ENCODE measurements at places on chromosomes 16 and 17.
A peak's percentile ranks its signal among the peaks of the same experiment; 100 is the strongest.

DNA sequence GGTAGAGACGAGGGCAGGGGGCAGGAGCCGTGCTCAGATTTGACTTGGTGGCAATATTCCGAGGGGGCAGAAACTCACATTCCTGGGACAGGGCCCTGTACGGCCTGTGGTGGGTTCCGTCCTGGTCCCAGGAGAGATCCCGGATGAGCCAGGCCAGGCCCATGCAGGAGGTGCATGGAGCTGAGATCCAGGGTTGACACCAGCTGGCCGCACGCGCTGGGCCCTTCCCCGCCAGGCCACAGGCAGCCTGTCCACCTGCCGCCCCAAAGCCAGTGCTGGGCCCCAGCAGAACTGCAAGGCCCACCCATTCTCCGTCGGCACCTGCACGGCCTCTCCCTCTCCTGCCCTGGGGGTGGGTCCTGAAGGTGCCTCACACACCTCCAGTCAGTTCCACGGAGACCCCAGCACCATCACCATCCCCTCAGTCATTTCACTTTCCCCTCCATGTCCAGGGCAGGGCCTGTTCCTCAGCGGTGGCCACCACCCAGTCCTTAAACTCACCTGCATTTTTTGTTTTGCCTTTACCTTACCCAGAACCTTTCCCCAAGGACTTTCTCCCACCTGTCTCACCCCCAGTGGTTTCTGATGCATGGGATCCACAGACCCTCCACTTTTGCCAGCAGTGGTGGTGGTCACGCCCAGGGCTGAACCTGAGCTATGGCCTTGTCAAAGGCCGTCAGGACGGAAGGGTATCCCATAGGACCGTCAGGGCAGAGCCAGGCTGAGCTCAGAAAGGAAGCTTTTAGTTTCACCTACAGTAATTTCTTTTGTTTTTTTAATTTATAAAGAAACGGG lies 25.1 kb upstream of the CDH15 start:
- no peak for DNase-seq

- DNase-seq, result no peak
Measured at GRCh38 chr16:83031524-83031923, 404.8 kb downstream of the CDH13 start.

GRCh38 chr16:77599793-77600415 lies 122.4 kb upstream of the NUDT7 start:
- DNase-seq, result no peak

DNA sequence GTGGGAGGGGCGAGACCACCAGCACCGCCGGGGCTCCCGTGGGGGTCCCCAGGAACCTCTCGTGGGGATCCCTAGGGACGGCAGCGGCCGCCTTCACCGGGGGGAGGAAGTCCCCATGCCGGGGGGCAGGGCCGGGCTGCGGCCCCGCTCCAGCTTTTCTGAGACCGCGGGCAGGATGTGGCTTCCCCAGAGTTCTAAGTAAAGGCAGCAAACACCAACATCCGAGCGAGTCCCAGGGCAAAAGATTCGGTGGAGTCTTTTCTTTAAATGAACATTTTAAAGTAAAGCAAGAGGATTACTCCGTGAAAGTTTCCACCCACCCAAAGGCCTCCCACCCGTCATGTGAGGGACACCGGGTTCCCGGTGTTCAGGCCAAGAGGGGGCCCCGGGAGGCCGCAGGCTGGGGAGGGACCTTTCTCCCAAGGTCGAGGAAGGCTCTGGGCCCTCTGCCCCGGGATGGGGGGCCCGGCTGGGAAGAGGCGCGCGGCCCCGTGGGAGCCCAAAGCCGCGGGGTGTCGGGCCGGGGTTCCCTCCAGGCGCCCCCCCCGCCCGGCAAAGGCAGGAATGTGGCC lies 137.2 kb upstream of the RPH3AL start:
- no peak for DNase-seq

- no peak for DNase-seq
Measured at GRCh38 chr16:57009643-57010170, 20.4 kb downstream of the NLRC5 start.

DNA sequence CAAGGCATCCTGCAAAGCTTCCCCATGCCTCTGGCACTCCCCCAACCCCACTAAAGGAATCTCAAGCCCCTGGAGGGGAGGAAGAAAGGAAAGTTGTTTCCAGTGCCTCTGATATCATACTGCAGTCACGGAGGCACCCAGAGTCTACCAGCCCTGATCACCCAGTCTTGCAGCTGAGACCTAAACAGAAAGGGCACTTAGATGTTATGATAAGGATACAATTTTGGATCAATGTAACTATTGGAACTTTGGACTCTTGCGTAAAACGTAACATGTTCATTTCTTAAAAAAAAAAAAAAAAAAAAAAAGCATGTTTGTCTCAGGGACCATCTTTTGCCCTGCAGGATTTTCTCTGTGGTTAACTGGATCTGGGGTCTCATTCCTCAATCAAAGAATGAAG lies 52.4 kb upstream of the COX10 start:
- DNase-seq, result peak; percentile 12

DNA sequence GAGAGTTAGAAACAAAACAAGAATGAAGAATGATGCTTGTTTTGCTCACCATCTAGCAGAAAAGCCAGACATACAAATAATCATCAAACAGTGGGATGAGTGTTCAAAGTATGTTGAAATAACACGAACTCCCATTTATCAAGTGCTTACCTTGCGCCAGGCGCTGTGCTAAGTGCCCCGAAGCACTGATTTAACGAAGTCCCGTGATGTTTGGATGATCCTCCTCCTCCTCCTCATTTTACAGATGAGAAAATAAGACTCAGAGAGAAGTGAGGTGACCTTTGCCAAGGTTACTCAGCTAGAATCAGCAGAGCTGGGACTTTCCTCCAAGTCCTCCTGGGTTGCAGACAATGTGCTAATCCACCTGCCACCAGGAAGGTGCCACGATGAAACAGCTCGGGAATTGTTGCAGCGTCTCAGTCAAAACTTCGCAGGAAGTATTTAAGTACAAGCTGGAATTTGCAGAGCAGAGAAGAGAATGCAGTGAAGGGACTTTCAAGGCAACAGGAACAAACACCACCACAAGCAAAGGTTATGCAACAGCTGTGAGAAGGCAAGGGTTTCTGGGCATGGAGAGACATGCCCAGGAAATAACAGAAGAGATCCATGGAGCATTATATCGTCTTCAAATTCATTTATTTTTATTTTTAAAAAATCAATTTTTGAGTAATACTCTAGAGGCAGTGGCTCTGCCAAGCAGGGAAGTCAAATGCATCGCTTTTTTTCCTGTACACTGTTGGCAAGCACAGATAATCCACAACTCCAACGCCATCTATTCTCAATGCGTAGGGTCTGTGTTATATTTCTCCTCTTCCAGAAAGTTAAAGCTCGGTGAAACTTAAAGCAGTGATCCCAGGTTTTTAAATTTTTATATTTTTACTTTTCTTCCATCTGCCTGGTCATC lies 11.1 kb downstream of the PRCD start:
- DNase-seq, result no peak

DNA sequence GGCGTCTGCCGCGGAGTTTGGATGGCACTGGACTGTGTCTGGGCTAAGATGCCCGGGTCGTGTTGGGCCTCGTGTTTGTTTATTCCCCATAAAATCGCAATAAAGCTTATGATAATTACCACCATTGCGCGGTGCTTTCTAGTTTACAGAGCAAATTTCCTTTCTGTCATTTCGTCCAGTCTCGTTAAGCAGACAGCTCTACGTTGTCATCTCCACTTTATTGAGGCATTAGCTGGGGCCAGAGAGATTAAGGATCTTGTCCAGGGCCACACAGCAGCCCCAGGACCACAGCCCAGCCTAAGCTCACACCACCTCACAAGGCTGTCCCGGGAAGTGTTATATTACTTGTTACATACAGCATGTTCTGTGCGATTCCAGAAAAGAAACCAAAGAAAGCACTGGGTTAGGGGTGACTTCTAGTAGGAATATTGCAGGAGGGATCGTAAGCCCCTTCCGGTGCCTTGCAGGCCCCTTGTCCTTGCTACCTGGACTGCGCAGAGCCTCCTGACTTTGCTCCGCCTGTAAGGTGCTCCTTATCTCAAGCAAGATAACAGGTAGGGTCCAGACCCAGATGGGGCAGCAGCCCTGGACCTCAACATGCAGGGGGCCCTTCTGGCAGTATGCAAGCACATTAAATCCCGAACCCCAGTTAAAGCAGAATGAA lies 6.3 kb downstream of the NOS2 start:
- DNase-seq, result no peak

DNA sequence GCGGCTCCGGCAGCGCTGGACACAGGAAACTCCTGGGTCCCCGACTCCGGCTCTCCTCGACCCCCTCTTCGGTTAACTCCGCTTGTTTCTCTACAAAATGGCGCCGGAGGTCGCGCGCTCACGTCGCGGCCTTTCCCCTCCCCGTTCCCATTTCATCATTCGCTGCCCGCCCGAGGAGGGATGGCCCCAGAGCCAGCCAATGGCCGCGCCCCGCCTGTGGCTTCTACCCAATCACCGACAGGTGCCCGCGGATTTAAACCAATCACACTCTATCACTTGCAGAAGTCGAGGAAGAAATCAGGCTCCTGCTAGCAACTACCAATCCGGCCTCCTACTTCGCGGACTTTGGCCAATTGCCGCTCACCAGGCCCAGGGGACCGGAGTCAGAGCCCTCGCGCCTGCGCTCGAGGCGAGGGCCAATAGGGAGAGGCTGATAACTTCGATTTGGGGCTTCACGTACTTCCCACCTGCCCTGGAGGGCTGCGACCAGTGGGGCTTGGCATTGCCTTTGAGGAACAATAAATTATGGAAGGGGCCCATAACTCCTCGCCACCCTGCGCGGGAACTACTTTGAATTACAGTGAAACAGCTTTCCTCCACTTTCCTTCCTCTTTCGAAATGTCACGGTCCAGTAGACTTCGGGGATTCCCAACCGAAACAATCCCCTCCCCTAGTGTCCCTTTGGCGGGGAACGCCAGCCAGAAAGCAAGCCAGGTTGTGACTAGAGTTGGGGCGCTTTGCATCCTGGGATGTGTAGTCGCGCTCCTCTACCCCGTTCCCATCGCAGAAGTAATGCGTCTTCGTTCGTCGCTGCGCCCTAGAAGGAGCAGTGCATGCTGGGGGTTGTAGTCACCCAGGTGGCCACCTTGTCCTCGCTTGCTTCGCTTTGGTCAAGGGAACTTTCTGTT lies at the start of gene CNOT1:
Gene CNOT1 (minus strand): TSS at position 94 of the 908 bp plus-strand sequence. CDS start 30,489 bp downstream, outside the sequence.
- peak; percentile 82 for DNase-seq

DNA sequence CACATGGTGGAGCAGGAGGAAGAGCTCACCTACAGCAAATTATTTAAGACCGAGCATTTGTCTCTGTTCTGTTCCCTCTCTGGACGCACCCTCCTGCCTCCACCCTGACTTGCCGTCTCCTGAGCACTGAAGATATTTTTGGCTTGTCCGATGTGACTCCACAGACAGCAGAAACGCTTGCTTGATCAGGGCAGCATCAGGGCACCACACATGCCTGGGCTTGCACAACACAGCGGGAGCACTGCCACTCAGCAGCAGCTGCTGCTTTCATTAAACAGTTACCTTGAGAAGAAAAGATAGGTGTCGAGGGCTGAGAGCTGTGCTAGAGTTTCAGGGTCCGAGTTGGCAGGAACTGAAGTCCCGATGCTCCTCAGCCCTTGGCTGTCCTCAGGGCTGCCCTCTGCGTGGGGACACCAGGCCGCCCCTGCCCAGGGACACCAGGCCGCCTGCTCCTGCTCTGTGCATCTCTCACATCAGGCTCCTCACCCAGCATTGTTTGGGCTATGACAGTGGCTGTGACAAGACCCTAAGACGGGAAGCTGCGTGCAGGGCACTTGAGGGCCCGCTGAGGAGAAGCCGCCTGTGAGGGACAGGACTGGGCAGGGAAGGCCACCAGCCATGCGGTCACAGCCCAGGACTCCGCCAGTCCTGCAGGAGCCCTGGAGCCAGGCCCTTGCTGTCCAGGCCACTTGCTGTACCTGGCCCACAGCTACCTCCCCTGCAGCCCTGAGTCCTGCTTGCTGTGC lies 21.3 kb upstream of the CDH15 start:
- DNase-seq, result no peak

DNA sequence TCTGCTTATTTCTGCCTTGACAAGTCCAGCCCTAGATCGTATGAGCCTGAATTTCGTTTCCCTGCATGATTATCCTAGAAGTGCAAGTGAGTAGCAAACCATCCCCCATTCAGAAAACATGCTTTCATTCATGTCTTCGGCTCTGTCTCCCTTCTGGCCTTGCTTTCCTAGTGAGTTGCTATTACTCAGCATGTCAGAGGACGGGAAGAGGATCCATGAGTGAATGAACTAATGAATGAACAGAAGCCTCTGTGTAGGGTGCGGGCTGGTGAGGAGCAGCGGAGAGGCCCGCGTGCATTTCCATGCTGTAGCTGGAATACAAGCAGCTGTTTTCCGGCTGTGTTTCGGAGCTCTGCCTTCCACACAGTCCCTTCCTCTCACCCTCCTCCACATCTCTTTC lies 155.7 kb upstream of the NOL11 start:
- DNase-seq, result no peak

DNA sequence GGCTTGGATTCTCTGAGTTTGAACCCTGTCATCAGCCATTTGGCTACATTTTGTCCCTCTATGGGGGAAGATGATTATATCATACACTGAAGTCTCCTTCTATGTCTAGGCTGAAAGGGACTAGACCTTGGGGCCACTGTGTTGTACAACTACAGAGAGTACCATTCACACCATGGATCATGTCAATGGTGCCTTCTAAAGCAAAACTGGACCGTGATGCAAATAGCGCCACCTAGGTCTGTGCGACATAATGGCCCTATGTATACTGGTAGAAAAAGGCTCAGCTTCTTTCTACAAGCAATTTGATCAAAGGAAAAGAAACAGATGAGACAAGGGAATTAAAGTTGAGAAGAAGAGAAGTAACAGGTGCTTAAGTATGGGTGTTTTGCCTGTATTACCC lies 100.7 kb downstream of the LYRM1 start:
- DNase-seq, result peak; percentile 17

DNA sequence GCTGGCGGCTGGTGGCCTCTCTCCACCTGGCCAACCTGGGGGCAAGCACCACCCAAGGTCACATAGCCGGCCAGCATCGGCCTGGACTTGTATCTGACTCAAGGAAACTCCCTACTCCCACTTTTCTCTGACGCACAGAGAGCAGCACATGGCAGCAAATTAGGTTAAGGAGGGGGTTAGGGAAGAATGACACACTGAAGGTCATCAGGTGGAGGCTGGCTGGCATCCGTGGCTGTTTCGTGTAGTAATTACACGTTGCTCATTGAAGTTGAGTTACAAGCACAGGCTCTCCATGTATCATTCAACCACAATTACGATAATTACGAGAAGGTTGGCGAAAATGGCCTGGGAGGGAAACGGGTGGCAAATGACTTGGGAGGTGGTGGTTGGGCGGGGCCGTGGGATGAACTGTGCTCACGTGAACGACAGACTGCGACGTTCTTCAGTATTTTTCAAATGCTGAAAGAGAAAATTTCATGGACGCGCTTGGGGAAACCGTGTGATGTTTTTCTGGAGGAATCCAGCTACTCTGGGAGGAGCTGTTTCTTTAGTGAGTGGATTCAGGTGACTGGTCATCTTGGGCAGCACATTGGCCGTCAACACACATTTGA lies 4.0 kb upstream of the METRNL start:
- DNase-seq, result no peak

GRCh38 chr17:4345581-4346252 lies 20.8 kb downstream of the UBE2G1 start:
- DNase-seq, result no peak
